ENCODE measurements at places on chromosomes 7 and 10. TPM values are rescaled to one million over a fixed set of nuclear protein-coding genes. Genes with fewer than 3 reads are reported as not detected.

The KEL gene
- total RNA-seq = 1.2 TPM

The UCN3 gene
- not detected for total RNA-seq

The CYP2C8 gene
- total RNA-seq = 0.32 TPM

The MEOX2 gene
- 31.7 TPM for total RNA-seq

The CNPY1 gene
- not detected for total RNA-seq

The CPA5 gene
- total RNA-seq = not detected

The PTN gene
- 4.8 TPM for total RNA-seq

The RNF133 gene
- 0.83 TPM for total RNA-seq

DNA sequence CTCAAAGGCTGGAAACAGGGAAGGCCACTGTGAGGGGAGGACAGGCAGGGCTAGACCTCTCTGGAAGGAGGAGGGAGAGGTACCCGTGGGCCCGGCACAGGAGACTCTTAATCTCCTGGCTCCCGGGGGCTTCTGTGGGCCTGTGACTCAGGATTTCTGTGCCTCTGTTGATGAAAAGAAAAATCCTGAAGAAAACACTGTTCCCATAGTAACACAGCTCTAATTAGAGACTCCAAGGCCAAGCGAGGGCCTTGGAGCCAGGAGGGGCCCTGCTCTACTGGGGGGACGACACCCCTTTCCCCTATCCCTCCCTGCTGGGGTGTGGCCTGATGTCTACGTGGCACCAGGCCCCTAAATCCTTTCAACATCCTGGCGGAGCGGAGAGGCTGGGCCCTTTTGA lies 174.1 kb upstream of the TNRC18 start:
- DNase-seq = no peak

DNA sequence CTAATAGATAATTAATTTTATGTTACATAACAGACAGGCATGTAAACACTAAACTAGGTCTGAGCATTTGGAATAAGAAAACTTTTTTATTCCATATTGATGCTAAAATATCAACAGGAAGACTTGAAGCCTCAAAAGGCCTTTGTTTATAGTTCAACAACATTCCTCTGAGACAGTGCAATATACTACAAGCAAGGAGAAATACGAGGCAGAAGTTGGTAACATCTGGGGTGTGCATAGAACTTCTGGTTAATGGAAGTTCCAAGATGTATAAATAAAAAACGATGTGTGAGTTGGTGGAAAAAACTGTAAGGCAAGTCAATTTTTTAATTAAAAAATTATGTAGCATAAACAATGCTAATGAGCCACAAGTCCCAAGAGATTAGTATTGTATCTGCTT lies 139.6 kb downstream of the SKAP2 start:
- DNase-seq = no peak

- DNase-seq = no peak
These were observed 469.5 kb upstream of the POM121L12 start for GRCh38 chr7:52565974-52566373.

DNA sequence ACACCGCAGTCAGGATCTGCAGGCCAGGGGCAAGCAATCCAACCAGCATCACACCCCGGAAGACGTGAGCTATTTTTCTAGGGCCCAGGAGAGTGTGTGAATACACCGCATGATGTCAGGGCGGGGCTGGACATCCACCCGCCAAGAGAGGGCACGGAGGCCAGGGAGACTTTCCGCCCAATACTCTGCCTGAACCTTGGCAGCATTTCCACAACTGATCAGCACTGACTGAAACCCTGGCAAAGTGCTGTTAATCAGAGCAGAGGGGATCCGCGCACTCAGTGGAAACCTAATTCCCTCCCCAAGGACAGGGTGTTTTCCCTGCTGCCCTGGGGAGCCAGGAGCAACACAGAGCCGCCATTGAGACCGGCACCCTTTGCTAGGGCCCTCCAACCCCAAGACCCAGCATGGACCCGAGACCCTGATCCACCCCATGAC lies 8.2 kb downstream of the MAD1L1 start:
- DNase-seq = no peak

DNA sequence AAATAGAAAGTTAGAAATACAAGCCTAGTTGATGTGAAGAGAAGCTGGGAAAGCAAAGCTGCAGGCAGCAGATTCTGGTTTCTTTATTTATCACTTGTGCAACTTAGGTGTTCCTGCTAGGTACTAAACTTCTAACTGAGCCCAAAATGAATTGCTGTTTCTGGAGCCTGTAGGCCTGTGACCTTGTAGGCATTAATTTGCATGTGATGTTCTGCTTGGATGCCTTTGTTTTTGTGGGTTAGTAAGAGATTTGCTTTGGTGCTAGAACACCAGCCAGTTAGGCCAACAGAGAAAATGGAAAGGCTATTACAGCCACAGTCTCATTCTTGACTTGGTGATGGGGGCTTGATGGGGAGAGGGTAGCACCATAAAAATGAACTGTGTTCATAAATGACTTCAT lies 370.7 kb downstream of the PPP1R3A start:
- DNase-seq = no peak

DNA sequence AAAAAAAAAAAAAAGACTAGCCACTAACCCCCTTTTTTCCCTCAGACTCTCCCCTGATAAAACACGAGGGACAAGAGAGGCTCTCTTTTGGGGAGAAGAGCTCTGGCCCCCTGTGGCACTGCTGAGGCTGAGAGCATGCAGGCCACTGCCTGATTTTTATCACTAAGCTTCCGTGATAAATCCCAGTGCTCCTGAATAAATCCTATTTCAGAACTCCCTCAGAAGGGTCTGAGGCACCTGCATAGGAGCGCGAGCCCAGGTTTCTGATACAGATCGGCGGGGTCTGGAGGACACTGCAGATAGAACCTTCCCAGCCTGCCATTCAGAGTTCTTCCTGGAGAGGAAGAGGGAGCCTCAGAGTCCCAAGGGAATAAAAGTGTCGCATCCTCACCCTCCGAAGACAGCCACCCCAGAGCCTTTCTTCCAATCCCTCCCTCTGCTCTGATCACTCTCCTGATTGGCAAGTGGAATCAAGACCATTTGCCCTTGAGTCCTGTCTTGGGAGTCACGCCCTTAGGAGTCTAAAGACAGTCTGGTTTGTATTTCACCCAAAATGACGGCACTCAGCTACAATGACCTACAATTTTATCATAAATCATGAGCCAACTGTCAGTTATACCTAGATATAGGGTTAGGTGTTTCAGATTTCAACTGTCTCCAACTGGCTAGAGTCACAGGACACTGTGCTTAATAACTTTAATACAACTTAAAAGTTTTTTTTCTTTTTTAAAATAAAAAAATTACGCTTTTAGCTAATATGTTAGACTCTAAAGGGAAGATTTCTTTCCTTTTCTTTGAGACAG lies 153.5 kb downstream of the RNF216 start:
- DNase-seq = peak; percentile 14

DNA sequence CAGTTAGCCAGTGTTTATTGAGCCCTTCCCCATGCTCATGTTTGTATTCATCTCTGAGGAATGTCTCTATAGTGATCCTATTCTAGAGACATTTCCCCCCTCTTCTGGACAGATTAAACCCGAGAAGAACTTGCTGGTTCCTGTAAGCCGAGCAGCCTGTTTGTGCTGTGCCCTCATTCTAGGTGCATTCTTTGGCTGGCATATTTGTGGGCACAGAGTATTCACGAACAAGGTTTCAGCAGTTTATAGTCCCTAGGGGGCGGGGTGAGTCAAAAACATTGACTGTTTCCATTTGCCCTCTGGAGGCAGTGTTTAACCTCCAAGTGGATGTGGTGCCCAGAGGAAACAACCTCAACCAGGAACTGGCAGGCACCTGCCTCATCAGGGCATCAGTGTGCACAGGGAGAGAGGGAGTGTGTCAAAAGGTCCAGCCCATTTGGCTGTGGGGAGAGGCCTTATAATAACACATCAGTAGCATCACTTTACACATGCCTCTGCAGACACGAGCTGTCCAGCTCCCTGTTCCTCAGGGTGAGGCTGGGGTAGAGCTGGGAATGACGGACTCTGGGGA lies 273.3 kb upstream of the LRGUK start:
- DNase-seq = no peak

DNA sequence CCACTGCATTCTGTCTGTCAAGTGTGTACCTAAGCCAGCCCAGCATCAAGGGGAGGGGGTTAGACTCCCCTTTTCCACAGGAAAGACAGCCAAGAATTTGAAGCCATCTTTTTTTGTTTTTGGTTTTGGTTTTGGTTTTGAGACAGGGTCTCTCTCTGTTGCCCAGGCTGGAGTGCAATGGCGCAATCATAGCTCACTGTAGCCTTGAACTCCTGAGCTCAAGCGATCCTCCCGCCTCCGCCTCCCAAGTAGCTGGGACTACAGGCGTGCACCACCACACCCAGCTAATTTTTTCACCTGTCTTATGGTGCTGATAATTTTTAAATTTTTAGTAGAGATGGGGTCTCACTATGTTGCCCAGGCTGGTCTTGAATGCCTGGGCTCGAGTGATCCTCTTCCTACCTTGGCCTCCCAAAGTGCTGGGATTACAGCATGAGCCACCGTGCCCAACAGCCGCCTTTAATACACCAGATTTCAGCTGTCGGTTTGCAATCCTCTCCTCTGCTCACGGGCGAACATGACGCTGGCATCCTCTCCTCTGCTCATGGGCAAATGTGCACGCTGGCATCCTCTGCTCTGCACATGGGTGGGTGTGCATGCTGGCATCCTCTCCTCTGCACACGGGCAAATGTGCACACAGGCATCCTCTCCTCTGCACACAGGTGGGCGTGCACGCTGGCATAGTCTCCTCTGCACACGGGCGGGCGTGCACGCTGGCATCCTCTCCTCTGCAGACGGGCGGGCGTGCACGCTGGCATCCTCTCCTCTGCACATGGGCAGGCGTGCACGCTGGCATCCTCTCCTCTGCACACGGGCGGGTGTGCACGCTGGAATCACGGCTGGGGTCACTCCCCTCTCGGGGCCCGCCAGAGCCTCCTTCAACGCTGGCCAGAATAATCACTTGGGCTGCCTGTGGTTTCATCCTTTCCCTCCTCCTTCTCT lies 56.0 kb upstream of the PDGFA start:
- DNase-seq = no peak

- DNase-seq = no peak
These were observed 172.5 kb upstream of the SVIL start for GRCh38 chr10:29807163-29807806.

DNA sequence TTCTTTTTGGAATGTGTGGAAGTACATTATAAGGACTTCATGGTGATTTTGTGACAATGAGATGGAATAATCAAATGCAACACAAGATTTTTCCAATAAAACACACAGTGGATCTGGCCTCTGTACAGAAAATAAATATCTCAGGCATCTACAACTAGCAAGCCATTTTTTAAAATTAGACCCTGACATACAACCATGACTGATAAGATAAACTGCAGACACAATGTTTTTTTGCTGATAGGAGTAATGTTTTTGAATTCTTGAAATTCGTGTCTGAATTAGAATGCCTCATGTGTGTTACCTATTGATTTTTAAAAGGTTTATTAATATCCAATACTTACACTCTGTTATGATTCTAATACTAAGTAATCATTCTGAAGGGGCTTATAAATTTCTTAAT lies 328.1 kb downstream of the HGF start:
- no peak for DNase-seq

GRCh38 chr7:120997882-120998474 lies 9.5 kb downstream of the CPED1 start:
- no peak for DNase-seq

DNA sequence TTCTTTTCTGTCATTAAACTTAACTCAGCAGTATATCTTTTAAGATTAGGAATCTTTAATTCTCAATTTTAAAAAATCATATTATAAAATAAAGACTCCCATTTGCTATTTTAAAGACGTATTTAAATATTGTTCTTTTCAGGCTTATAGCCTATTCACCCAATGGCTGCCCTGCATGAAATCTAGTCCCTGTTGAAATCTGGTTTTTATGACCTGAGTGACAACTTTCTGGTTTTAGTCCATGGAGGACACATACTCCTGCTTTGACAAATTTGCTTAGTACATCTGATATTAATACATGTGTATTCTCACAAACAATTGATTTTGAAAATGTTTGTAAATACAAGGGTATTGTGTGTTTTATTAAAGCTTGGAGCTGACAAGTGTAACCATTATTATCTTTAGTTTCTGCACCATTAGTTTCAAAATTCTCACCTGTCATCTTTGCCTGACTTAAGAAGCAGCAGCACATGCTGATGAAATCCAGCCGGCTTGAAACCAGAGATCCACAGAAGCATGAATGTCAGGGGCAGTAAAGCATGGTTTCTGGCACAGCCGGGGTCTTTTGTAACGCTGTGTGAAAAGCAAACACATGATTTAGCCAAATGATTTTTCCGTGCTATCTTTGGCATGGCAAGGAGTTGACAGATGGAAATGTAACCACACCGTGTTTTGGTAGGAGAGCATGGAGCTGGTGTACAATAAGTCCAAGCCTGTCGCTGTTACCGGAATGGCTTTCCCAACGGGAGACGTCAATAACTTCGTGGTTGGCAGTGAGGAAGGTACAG lies 262.8 kb downstream of the DYNC1I1 start:
- no peak for DNase-seq

- no peak for DNase-seq
These were observed 193.8 kb upstream of the CCDC6 start for GRCh38 chr10:60099998-60100747.

GRCh38 chr7:120539321-120539720 lies 266.3 kb downstream of the KCND2 start:
- DNase-seq = peak; percentile 71

GRCh38 chr7:29113384-29114102 lies 32.8 kb downstream of the CPVL start:
- no peak for DNase-seq

DNA sequence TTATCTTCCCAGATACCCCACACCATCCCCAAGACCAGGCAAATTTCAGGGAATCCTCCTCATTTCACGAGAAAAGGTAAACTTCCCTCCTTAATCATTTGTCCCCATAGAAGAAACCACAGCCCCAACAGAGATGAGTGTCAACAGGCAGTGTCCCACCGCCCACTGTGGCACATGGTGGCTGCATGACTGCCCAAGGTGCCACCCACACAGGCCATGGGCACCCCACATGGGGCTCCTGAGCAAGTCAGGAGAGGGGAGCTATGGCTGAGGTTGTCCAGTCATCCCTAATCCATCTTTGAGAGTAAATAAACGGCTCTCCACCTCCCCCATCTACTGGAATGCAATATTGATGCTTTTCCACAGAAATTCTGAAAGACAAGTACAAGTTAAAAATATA lies 44.1 kb downstream of the ANTXRL start:
- no peak for DNase-seq

DNA sequence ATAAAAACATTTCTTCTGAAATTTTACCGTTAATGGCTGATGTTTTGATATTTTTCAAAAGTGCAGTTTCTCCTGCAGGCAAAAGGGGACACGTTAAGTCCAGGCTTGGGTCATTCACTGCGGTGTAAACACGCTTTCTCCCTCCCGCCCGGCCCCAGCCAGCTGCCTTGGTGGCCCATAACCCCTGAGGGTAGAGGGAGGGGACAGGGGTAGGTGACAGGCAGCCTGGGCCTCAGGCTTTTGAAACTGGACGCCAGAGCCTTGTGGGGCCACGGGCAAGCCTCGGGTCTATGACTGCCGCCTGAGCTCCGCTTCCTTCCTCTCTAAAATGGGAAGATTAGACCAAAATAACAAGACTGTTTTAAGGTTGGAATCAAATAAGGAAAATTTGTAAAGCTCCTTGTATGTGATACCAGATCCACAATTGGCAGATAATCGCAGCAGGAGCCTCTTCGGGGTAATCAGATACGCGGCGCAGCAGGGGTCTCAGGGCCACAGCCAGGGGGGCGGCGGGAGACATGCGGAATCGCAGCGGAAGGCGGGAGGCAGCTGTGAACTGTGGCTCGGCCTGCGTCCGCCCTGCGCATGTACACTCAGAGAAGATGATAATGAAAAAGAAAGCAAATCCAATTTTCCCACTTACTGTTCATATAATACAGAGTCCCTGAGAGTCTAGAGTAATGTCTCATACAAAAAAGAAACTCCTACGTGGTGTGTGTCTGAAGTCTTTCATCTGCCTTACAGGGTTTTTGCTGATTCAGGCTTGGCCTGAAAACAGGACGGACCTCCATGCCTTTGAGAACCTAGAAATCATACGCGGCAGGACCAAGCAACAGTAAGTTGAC lies 138.3 kb downstream of the EGFR start:
- no peak for DNase-seq
